ENCODE measurements at places on chromosomes 4 and X.

DNA sequence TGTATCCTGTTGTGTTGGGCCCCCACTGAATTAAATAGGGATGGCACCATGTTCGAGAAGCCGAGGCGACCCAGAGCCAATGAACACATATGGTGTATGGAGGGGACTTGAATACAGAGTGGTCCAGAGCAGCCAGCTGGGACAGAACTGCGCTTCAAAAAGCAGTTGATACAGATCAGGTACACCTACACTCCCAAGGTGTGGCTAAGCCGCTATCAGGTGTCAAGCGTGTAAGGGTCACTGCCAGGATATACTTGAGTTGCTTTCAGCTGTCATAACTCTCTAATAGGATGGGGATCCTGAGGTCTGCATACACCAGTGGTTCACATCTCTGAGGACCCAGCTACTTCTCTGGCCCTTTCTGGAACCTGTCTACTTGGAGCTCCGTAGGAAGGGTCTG lies 3.2 kb upstream of the WDR1 start:
- no peak for DNase-seq

GRCh38 chr4:32061916-32062315 lies 1341.7 kb downstream of the PCDH7 start:
- DNase-seq = no peak

GRCh38 chrX:107599450-107599861 lies 28.9 kb upstream of the PRPS1 start:
- no peak for DNase-seq

DNA sequence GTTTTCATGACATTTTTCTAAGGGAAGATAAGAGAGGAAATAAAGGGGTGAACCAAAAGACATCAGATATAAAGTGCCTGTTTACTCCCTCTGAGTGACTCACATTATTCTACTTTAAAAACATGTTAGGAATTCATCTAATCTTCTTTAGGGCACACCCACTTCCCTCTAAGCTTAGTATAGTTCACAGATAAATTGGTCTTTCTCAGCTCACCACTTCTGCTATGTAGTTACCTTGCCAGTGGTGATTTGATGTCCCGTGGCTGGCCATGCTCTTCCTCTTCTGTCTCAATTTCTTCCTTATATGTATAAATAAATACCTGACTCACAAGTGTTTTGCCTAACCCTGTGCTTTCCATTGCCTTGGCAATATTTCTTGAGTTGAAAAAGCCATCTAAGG lies 96.8 kb downstream of the PDLIM5 start:
- no peak for DNase-seq

DNA sequence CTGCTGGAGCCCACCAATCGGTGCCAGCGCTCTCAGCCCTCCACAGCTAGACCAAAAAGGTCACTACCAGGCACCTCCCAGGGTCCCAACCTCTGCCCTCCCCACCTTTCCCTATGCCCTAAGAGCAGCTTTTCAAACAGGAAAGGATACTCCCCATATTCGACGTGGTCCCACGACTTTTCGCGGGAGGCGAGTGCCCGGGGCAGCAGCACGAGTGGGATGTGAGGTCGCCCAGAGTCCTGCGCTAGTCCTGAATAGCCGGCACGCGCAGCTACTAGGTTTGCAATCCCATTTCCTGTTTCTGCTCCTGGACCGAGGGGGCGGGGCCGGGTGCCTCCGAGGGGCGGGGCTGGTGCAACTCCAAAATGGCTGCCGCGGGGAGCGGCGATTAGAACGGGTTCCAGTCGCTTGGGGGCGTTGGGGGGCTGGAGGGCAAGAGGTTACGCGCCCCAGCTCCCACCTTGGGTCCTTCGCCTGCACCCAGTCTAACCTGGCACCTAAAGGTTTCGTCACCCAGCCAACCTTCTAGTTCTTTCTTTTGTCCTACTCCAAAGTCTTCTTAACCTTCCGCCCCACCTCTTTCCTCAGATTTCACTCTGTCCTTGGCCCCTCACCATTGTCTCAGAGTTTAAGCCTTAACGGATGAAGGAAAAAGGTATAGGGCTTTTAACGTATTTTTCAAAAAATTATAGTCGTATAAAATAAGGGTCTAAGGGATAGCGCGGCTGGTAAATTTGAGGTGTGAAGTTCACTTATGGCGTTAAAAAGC lies 85.0 kb upstream of the TENT5D start:
- no peak for DNase-seq

GRCh38 chrX:28472926-28473325 lies 114.3 kb upstream of the IL1RAPL1 start:
- DNase-seq = no peak

DNA sequence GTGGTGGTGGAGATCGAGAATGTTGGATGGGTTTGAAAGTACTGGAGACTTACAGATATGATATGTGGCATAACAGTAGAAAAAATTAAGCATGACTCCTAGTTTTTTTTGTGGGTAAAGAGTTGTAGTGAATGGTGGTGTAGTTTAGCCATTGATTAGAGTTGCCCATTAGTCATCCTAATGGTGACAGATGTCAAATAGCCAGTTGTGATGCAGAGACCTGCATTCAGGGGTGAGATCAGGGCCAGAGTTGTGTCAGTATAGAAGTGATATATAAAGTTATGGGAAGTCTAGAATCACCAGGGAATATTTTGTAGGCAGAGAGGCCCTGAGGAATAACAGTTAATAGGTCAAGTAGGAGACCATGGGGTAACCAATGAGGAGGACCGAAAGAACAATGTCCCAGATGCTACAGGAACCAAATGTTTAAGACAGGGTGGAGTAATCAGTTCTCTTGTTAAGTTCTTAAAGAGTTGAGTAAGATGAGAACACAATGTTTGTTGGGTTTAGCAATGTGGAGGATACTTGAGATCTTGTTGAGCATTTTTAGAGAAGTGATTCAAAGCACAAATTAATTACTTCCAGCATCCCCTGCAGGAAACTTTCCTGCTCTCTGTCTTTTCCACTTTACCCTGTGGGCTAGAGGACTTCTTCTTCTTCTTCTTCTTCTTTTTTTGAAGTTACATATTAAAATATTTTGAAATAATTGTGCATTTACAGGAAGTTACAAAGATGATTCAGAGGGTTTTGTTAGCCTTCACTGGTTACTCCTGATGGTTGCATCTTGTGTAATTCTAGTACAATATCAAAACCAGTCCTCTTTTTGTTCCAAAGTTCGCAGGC lies 13.3 kb downstream of the SGMS2 start:
- DNase-seq = no peak

GRCh38 chr4:164116286-164116685 lies 621.8 kb downstream of the TMA16 start:
- no peak for DNase-seq

DNA sequence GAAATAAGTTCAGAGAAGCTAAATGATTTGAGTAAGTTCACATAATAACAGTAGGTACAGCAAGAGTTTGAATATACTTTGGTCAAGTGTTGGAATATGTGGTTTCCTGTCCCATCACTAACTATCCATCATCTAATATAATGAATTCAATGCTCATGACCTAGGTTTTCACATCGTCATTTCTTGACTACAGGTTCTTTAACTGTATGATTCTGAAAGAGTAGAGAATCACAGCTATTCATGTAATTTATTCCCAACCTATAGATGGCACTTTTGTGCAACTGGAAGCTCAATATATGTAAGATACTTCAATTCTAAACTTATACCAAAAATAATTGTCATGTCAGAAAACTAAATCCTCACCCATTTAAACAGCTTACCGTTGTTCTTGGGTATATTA lies 53.1 kb downstream of the TIGD2 start:
- DNase-seq = peak; percentile 15

Data from T-helper 1 cell (primary cell).